ENCODE measurements at places on chromosomes 4 and X.
A peak's percentile ranks its signal among the peaks of the same experiment; 100 is the strongest.

GRCh38 chr4:145524552-145524951 lies 42.9 kb downstream of the SMAD1 start:
- DNase-seq: no peak

DNA sequence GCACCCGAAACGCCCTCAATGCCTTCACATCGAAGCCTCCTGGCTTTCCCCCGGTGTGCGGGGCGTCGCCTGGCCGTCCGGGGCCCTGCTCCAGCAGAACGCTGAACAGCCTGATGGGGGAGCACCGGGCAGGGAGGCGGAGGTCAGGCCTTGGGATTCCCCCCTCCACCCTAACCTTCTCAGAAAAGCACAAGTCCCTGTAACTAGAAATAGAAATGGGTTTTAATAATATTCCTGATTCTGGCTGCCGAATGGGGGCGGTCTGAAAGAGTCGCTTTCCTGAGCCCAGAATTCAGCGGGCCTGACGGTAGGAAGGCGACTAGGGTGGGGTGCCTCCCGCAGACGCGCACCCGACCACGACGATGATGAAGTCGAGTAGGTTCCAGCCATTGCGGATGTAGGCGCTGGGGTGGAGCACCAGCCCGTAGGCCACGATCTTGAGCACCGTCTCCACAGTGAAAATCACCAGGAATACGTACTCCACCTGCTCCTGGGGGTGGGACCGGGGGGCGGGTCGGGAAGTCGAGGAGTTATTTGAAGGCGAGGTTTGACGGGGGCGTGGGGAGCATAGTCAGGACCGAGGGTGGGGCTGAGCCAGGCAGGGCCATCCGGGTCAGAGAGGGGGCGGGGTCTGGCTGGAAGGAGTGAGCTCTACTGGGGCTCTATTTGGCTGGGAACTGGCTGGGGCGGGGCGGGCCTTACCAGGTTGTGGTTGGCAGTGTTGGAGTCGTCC lies 2.5 kb downstream of the CACNA1F start:
- peak; percentile 9 for DNase-seq

DNA sequence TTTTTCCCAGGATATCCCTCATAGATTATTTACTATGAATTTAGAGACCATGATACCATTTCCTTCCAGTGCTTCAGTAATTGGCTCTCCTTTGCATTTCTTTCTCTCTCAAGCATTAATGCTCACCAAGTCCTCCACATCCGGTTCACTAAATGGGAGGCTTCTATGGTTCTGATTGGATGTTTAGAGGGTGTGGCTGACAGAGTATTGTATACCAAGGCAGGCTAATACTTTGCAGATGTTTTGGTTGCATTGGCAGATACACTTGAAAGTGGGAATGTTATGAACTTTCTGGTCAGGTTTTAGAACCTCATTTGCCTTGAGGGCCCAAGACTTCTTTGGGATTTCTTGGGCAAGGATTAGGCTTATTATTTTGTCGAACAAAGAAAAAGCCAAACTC lies 24.2 kb downstream of the CBLL2 start:
- DNase-seq: no peak

DNA sequence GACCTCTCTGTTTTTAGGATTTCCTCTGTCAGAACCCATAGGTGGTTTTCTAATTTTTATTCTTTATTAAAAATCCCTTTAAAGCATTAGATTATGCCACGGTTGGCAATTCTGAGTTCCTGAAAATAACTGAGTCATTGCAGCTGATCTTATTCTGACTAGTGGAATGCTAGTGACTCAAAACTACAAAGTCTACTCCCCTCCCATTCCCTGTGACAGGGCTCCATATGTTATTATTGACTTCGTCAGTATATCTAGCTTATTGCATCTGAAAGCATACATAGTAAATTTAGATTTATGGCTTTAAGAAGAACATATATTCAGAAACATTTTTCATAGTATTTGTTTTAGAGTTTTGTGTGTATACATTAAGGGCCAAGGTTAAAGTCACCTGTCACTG lies 38.5 kb downstream of the HERC3 start:
- DNase-seq: no peak

GRCh38 chr4:40149960-40150385 lies 46.9 kb upstream of the RHOH start:
- DNase-seq: peak; percentile 47

DNA sequence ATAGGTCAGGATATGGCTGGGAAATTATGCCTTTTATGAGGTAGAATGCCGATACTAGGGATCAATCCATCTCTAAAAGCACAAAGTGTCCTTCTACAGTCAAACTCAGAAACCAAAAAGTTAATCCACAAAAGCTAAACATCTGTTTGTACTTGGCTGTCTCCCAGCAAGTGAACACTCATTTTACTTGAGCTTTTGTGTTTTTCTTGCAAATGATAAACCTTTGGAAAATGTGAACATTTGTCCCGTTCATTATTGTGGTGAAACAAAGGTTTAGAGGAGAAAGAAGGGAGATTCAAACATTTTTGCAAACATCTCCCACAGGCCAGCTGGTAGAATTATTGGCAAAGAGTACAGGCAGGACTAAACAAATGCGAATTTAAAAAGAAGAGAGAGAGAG lies 300.6 kb upstream of the SPANXN1 start:
- DNase-seq: no peak

- DNase-seq: no peak
Measured at GRCh38 chr4:29131304-29131703, 1588.9 kb upstream of the PCDH7 start.

- no peak for DNase-seq
Measured at GRCh38 chr4:8761824-8762205, 109.8 kb downstream of the HMX1 start.

DNA sequence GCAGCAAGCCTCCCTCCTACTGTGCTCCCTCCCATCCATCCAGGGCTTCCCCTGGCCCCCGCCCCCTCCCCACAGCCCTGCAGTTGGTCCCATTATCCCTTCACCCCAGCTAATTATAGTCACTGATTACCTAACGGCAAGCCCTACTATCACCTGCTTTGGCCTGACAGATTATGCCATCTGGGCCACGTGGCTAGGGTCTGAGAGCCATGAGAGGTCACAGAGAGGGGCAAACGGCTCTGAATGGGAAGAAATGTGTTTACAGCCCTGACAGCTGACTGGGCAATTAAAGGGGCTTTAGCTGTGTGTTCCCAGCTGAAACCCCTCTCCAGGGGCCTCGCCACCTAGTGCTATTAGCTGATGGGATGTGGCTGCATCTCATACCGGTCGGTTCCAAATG lies 134.4 kb upstream of the CPEB2 start:
- DNase-seq: no peak

DNA sequence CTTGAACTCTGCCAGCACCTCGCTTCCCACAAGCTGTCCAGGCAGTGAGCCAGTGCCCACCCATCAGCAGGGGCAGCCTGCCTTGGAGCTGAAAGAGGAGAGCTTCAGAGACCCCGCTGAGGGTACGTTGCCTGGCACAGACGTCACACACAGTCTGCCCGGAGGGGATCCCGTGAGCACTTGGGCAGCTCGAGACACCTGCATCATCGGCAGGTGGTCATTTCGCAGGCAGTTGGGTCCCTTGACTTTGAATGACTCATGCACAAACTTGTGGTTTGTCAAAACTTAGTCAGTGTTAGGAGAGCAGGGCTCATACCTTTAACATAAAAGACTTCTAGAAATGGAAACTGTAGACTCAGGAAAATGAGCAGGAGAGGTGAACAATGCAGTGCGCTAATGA lies 9.9 kb downstream of the TACC3 start:
- no peak for DNase-seq

- peak; percentile 13 for DNase-seq
Measured at GRCh38 chrX:17788439-17788838, 51.1 kb downstream of the SCML1 start.

DNA sequence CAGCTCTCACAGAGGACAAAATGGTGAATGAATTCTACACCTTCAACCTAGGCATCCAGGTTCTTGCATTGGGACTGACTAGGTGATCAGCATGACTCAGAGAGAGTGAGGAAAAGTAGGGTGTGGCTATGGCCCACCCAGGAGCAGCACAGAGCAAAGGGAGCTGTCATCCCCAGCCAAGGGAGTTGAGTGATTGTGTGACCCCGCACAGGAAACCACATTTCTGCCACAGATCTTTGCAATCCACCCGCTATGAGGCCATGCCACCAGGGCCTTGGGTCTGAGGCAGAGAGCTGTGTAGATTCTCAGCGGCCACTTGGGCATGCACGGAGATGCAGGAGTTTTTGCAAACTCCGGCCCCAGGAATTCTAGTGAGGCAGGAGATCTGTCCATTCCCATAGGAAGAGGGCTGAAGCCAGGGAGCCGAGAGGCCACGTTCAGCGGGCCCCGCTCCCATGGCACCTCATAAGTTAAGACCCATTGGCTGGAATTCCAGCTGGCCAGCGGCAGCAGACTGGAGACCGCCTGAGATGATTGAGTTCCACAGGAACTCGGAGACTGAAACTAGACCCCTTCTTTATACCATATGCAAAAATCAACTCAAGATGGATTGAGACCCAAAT lies 75.9 kb downstream of the NAA11 start:
- no peak for DNase-seq

DNA sequence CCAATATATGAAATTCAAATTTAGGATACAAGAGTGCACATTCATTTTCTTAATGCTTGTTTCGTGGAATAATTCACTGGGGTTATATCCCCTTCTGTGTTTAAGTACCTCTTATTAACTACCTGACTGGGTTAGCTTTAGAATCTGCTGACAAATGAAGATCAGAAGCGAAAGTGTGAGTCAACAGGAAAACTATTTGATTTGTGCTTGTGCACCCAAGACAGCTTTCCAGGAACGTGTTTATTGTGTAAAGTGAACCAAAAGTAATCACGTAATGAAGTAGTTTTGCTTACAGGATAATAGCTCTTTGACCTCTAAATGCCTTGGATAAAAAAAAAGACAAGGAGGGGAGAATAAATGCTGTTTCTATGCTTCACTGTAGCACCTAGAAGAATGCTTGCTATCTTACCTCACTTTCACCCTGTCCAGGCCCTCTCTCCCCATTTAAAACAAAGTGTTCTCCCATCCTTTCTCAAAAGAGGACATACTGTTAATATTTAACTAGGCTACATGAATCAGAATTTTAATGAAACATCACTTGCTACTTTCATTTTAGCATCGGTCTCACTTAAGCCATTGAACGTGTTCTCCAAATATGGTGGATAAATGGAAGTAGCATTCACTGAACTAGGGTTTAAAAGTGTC lies 141.9 kb downstream of the THOC2 start:
- DNase-seq: no peak

- DNase-seq: no peak
Measured at GRCh38 chrX:77953708-77954107, 15.7 kb downstream of the PGAM4 start.

DNA sequence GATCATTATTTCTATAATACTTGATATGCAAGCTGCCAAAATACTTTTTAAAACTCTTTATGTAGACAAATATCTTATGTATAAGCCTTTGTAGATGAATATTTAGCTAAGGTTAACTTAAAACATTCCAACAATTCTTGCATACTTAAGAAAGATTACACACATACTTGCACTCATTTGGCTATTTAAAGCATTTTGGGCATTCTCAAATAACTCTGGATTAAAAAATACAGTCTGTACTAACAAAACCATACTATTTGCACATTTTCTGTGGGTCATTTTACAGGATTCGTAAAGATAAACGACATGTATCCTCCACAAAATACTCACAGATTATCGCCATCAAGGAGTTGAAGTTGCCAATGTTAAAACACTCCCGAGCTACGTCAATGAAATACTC lies 26.5 kb downstream of the RASGEF1B start:
- no peak for DNase-seq

DNA sequence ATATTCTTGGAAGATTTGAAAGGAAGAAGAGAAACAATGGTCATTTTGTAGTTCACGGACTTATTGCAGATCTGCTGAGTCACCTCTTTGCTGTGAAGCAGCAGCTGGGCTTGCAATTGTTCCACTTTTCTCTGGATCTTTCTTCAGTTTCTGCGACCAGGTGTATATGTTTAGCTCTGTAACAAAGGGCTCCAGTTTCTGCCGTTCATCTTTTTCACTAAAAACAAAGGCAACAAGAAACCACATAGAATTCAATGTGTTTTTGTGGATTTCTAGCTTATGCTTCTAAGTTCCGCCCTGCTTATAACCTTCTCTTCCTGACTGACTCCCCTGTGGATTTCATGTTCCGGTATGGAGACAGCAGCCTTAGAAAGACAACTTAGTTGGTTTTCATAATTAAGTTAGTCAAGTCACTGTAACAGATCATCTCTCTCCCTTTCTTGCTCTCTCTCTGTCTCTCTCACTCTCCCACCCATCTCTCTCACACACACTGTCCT lies 121.6 kb upstream of the EPHA5 start:
- DNase-seq: no peak

GRCh38 chrX:139204898-139205667 lies 325.5 kb upstream of the F9 start:
- no peak for DNase-seq

DNA sequence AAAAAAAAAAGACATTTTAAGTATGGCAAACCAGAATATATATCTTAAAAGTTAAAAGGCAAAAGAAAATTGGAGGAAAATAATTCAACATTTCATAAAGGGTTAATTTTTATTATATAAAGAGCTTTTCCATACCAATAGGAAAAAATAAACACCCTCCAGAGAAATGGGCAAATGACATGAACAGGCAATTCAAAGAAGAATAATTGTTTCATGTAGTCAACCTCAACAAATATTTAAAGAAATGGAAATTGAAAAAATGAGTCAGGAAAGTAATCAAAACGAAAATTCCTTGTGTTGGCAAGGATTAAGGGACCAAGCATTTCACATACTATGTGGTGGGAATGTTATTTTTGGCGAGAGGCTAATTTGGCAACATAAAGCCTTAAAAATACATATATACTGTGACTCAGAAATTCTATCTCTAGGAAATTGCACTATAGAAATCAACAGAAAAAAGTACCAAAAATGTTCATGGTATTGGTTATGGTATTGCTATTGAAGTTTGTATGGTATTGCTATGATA lies 87.6 kb downstream of the HAUS3 start:
- DNase-seq: no peak

DNA sequence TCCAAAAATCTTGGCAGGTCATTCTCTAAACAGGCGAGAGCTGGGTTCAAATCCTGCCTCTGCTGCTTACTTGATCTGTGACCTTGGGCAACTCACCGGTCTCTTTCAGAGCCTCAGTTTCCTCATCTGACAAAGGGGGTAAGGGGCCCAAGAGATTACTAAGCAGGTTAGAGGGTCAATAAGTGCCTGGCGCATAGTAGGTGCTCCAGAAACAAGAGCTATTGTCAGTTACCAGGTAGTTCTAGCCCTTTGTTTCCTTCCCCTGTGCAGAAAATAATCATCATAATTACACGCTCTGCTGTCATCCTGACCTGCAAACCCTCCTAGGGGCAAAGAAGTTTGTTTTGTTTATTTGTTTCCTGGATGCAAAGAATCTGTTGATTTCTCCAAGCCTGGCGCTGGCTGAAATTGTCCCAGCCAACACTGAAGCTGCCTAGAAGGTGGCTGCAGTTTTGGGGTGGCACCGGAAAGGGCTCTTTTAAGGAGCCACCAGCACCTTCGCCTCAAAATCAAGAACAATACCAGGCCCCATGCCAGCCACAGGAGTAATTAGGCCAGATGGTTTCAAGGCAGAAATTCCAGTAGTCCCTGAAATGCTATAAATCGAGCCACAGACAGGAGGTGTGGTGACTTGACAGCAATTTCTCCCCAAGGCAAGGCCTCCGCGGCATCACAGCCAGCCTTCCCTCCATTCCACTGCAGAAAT lies 10.2 kb upstream of the KIAA0232 start:
- DNase-seq: no peak

GRCh38 chrX:71955530-71956120 lies 45.0 kb downstream of the NHSL2 start:
- no peak for DNase-seq

GRCh38 chrX:46737462-46737861 lies 21.5 kb downstream of the SLC9A7 start:
- DNase-seq: no peak

All from stimulated activated CD4-positive, alpha-beta T cell treated with anti-CD3 and anti-CD28 coated beads, TNF-alpha, amount 100 ng/mL, for 1 hour (primary cell).